Activated T-helper 9 cell treated with anti-CD3 and anti-CD28 coated beads, Interleukin-2, amount 50 U/mL, for 16 hours (primary cell): ENCODE measurements at places on chromosomes 7 and 10.

GRCh38 chr7:98548971-98549370, 68.1 kb upstream of the NPTX2 start:
- DNase-seq: no peak

- no peak for DNase-seq
Measured at GRCh38 chr7:151088019-151088855, 2.0 kb downstream of the AGAP3 start.

GRCh38 chr10:97714401-97715258, 1.1 kb downstream of the MARVELD1 start:
- DNase-seq: no peak

DNA sequence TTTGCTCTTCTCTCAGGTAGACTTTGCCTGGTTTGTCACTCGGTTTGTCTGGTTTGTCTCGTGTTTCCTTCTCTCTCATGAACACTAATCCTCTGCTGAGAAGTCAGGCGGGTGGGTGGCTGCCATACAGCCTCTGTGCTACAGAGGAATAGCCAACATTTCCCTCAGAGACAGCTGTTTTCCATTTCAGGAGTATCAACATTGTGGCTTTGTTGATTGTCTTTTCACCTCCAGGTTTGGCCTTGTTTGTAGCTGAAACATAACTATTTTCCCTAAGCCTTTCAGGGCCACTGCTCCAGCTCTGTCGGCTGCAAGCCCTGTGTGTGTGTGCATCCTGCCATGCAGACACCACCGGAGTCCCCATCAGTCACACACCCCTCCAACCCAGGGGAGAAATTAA, 122.8 kb downstream of the BAMBI start:
- no peak for DNase-seq

GRCh38 chr10:59901470-59901869, 4.9 kb downstream of the CCDC6 start:
- DNase-seq: no peak

- DNase-seq: no peak
Measured at GRCh38 chr10:74634995-74635536, 191.3 kb upstream of the KAT6B start.

GRCh38 chr7:106731646-106732444, 70.9 kb upstream of the CCDC71L start:
- no peak for DNase-seq

GRCh38 chr7:67661-68395, 124.5 kb upstream of the FAM20C start:
- no peak for DNase-seq

- DNase-seq: peak; percentile 76
Measured at GRCh38 chr10:13348216-13349017, at the start of gene SEPHS1. Gene SEPHS1, minus strand, starts transcription at chr10:13348293. Its CDS starts 3,343 bp downstream, at chr10:13344950.

- no peak for DNase-seq
Measured at GRCh38 chr10:33594475-33594874, 260.0 kb upstream of the NRP1 start.

GRCh38 chr10:61417661-61418060, 35.5 kb downstream of the TMEM26 start:
- DNase-seq: no peak
